Stimulated activated CD4-positive, alpha-beta T cell treated with anti-CD3 and anti-CD28 coated beads, Interleukin-12 subunit alpha, Interleukin-12 subunit beta, amount 100 ng/mL, for 48 hours (primary cell): ENCODE measurements at places on chromosomes 4 and X.

DNA sequence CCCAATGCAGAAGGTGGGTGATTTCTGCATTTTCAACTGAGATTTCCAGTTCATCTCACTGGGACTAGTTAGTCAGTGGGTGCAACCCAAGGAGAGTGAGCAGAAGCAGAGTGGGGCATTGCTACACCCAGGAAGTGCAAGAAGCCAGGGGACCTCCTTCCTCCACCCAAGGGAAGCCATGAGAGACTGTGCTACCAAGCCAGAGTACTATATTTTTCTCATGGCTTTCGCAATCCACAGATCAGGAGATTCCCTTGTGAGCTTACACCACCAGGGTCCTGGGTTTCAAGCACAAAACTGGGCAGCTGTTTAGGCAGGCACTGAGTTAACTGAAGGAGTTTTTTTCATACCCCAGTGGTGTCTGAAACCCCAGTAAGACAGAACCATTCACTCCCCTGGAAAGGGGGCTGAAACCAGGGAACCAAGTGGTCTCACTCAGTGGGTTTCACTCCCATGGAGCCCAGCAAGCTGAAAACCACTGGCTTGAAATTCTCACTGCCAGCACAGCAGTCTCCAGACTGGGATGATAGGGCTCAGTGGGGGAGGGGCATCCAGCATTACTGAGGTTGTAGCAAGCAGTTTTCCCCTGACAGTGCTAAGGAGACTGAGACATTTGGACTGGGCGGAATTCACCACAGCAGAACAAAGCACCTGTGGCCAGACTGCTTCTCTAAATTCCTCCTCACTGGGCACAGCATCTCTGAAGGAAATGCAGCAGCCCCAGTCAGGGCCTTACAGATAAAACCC is 903.4 kb downstream of the TECRL start:
- no peak for DNase-seq

DNA sequence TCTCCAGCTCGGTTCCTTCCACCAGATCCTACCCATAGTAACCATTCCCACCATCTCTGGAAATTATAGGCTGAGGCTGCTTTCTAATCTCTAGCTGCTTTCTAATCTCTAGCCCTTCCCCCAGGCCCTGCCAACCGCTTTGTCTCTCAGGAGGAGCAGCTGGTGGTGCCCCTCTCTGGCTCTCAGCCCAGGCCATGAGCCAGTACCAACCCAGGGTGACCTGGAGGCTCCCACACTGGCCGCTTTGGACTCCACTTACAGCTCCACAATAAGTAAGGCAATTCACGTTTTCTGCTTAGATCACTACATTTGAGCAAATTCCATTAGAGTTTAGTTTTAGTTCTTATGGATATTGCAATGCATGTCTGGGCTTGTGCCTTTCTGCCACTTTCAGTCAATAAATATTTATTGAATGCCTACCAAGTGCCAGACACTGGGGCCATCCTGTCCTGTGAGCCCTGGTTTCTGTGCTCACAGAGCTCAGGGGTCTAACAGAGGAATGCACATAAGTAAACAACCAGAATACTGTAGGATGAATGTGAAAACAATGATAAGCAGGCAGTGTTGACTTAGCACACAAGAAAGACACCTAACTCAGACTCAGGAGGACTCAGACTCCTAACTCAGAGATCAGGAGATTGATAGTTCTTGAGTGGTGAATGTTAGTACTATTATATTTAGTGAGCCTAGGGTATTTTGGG is 38.9 kb downstream of the SMC1A start:
- no peak for DNase-seq

DNA sequence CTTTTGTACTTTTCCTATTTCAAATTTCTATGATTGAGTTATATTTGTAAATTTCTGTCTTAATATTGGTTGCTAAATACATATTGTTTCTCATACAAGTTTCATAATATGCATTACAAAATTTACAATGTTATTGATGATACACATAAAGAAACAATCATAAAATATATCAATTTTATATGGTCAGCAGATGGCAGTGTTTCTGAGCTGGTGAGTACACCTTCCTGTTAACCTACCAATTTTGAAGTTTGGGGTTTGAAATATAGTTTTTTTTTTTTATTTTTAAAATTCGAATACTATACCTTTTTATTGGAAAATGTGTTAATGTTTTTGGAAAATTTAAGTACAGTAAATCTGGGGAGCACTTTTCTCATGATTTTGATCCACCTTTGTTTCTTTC is 1953.1 kb upstream of the ADGRL3 start:
- DNase-seq, result no peak

DNA sequence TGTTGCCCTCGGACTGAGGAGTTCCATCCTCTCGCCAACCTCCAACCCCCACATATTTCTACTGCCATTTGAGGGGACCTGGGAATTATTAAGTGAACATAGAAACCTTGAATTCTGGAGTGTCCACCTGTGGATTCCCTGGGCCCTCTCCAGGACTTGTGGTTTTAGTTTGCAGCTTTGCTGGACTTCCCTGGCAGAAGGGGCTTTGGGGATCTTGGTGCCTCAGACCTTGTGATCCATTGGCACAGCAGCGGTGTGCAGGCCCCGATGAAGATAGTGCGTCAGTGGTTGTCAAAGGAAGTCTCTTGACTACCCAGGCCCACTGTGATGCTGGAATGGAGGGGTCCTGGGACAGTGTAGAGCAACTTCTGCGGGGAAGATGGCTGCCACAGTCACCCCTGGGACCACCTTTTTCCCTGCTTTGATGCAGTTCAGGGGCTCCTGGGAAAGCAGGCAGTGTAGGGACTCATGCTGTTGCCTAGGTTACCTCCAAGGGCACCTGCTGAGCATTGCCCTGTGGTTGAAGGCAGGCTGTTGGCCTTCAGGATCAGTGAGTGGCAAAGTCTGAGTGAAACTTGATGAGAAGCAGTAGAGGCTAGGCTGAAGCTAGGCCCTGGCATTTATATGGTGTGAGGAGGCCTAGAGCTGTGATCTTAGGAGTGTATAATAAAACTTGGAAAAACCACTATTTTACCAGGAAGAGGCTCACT is 2.2 kb downstream of the SLC16A2 start:
- DNase-seq, result no peak

GRCh38 chr4:9812501-9813340 is 31.3 kb downstream of the DRD5 start:
- DNase-seq, result peak; percentile 12

GRCh38 chr4:78235800-78236199 is 178.7 kb downstream of the FRAS1 start:
- DNase-seq, result no peak

- no peak for DNase-seq
These were observed 24.9 kb upstream of the DCHS2 start for GRCh38 chr4:154516318-154517029.

DNA sequence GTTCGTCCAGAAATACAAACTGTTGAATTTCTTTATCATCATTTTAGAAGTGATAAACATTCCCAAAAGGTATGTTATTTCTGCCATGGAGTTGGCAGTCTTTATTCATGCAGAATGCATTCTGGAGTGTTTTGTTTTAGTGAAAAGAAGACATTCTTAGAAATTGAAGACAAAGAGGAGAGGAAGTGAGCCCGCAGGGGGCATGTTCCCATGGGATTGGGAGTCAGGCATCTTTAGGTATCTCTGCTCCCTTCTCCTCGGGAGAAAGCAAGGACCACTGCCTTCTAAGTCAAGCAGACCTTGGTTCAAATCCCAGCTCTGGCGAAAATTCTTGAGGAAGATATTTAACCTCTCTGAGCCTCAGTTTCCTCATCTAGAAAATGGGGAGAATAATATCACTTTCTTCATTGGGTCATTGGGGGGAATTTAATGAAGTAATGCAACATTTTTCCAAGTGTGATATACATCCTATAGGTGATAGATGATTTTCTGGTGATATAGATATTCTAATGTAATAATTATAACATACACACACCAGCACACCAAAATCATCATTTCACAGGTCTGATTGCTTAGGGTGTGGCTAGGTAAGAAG is 26.5 kb upstream of the CHRNA9 start:
- DNase-seq, result no peak

DNA sequence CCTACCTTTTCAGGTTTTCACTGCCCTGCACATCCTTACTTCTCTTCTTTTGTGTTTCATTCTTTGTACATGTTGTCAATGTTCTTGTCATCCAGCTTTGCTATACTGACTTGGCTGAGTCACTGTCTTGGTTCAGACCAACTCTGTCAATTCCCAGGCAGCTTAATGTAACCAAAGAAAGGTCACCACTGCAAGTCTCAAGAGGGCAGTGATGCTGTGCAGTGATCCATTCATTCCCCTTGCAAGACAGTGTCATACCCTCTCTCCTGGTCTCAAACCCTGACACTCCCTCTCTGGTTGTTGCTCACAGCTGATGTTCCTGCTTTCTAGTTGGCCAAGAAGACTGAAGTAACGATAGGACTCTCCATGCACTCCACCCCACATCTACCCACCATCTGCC is 17.5 kb downstream of the RAB39B start:
- DNase-seq, result no peak

DNA sequence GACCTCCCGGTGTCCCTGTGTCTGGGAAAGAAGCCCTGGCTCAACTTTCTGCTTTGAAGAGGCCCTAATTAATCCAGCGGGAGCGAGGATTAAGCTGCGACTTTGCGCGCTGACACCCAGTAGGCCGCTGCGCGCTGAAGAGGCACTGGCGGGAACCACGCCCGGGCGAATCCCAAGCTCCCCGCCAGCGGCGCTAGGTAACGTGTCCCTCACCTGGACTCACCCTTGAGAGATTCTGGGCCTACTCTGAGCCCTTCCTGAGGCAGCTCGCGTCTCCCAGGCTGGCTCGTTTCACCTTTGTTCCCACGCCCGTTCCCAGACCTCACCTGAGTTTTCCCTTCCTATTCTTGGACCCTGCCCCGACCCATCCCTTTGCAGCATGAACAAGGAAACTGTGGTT is 616 bp upstream of the KLHL34 start:
- DNase-seq, result no peak

DNA sequence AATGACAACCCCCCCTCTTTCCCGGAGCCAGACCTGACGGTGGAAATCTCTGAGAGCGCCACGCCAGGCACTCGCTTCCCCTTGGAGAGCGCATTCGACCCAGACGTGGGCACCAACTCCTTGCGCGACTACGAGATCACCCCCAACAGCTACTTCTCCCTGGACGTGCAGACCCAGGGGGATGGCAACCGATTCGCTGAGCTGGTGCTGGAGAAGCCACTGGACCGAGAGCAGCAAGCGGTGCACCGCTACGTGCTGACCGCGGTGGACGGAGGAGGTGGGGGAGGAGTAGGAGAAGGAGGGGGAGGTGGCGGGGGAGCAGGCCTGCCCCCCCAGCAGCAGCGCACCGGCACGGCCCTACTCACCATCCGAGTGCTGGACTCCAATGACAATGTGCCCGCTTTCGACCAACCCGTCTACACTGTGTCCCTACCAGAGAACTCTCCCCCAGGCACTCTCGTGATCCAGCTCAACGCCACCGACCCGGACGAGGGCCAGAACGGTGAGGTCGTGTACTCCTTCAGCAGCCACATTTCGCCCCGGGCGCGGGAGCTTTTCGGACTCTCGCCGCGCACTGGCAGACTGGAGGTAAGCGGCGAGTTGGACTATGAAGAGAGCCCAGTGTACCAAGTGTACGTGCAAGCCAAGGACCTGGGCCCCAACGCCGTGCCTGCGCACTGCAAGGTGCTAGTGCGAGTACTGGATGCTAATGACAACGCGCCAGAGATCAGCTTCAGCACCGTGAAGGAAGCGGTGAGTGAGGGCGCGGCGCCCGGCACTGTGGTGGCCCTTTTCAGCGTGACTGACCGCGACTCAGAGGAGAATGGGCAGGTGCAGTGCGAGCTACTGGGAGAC is 1.6 kb downstream of the PCDH10 start:
- no peak for DNase-seq

DNA sequence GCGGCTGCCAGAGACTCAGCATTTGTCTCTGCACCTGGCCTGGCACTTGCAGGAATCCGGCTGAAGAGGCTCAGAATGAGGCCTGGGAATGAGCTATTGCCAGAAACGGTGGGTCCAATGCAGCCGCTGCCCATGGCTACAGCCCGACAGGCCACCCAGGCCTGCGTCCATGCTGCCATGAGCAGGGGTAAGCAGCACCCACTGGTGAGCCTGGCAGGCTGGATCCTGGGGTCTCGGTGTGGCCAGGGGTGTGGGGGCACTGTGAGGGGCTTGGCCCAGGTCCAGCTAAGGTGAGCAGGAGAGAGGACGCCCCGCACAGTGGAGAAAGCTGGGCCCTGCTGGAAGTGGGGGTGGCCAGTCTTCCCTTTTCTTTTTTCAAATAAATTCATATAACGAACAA is 60.3 kb upstream of the MXD4 start:
- no peak for DNase-seq
